Chondrocyte (in vitro differentiated cells): ENCODE measurements at places on chromosomes 7 and 10. TPM values are rescaled to one million over a fixed set of nuclear protein-coding genes. Genes with fewer than 3 reads are reported as not detected.

Gene TMEM213
- total RNA-seq: not detected in 3 replicates

Gene RBP3
- total RNA-seq: not detected in 3 replicates

Gene GRID2IP
- 0.15 to 0.20 TPM in 2 of 3 replicates, not detected in the other for total RNA-seq

Gene RRP12
- total RNA-seq: 22.1 to 42.8 TPM (median 28.3 TPM) in 3 replicates

- no peaks in the 10 kb centered on the region for H3K27me3 ChIP-seq
- no peaks in the 10 kb centered on the region for H3K4me1 ChIP-seq
- no peaks in the 10 kb centered on the region for H3K36me3 ChIP-seq
- DNase-seq: no peak
- H3K4me3 ChIP-seq: no peak overlapping the region
- no peak overlapping the region for H3K27ac ChIP-seq
Observed at GRCh38 chr10:130017631-130018022, 53.6 kb upstream of the EBF3 start.

GRCh38 chr7:51198654-51199053, 118.0 kb downstream of the COBL start:
- H3K36me3 ChIP-seq: no peaks in the 10 kb centered on the region
- H3K4me1 ChIP-seq: no peaks in the 10 kb centered on the region
- peaks cover 56% of the 10 kb centered on the region for H3K27me3 ChIP-seq
- no peak for DNase-seq
- H3K27ac ChIP-seq: no peak overlapping the region

DNA sequence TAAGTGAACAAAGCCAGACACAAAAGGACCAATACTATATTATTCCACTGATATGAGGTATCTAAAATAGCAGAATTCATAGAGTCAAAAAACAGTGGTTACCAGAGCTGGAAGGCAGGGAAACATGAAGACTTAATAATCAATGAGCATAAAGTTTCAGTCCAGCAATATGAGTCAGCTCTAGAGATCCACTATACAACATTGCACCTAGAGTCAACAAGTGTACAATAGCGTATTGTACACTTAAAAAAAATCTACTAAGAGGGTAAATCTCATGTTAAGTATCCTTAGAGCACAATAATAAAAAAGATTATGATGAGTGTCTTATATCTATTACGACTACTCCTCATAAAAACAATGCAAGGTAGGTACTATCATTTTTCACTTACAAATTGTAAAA, 36.1 kb downstream of the C10orf90 start:
- no peak overlapping the region for H3K27ac ChIP-seq
- no peaks in the 10 kb centered on the region for H3K4me1 ChIP-seq
- H3K36me3 ChIP-seq: no peaks in the 10 kb centered on the region
- DNase-seq: no peak
- H3K27me3 ChIP-seq: peaks cover 14% of the 10 kb centered on the region

DNA sequence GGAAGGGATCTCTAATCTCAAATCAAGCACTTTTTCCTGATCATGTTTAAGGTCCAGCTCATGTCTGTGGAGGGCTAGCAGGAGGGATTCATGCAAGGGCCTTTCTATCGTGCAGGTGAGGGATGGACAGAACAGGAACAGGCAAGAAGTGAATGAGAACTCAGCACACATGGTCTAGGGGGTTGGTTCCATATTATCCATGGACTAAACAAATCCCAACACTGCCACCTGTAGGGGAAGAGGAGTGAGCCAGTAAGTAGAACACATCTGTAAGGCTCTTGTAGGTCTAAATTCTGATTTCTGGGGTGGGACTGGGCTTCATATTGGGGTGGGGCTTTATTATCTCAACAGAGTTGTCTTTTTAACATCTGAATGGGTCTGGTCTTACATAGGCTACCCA, 138.0 kb upstream of the TARP start:
- no peaks in the 10 kb centered on the region for H3K27me3 ChIP-seq
- no peaks in the 10 kb centered on the region for H3K36me3 ChIP-seq
- H3K4me1 ChIP-seq: no peaks in the 10 kb centered on the region
- H3K4me3 ChIP-seq: no peak overlapping the region
- H3K27ac ChIP-seq: no peak overlapping the region

GRCh38 chr7:159136442-159136841, 8.2 kb downstream of the VIPR2 start:
- no peak overlapping the region for H3K27ac ChIP-seq
- H3K36me3 ChIP-seq: no peaks in the 10 kb centered on the region
- no peak overlapping the region for H3K4me3 ChIP-seq
- no peak for DNase-seq
- peaks cover 8% of the 10 kb centered on the region for H3K4me1 ChIP-seq

DNA sequence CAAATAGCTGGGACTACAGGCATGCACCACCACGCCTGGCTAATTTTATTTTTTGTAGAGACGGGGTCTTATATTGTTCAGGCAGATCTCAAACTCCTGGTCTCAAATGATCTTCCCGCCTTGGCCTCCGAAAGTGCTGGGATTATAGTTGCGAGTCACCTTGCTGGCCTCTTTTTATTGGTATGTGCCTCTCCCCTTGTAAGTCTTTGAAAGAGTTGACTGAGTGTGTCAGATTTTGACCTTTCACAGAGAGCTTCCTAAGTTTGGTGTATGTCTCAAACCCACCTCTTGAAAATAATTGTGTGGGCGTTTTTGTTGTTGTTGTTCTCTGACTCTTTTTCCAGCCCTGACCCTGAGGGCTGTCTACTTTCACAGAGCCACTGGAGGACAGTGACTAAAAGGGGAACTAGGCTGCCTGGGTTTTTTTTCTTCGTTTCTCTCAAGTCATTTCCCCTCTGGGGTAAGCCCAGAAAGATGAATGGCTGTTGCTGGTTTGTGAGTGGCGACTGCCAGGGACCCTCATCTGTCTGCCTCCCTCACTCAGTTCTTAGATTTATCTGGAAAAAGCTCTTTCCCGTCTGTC, 262.8 kb downstream of the ZEB1 start:
- H3K27ac ChIP-seq: no peak overlapping the region
- H3K27me3 ChIP-seq: no peaks in the 10 kb centered on the region
- H3K4me3 ChIP-seq: no peak overlapping the region
- no peaks in the 10 kb centered on the region for H3K36me3 ChIP-seq
- DNase-seq: no peak
- H3K4me1 ChIP-seq: peaks cover 8% of the 10 kb centered on the region

- no peaks in the 10 kb centered on the region for H3K36me3 ChIP-seq
- peaks cover 6% of the 10 kb centered on the region for H3K4me1 ChIP-seq
- H3K4me3 ChIP-seq: no peak overlapping the region
- no peak for DNase-seq
Observed at GRCh38 chr10:78437407-78437768, 403.7 kb downstream of the RPS24 start.

- H3K4me1 ChIP-seq: no peaks in the 10 kb centered on the region
- no peak overlapping the region for H3K4me3 ChIP-seq
- no peak for DNase-seq
- no peak overlapping the region for H3K27ac ChIP-seq
- peaks cover 21% of the 10 kb centered on the region for H3K36me3 ChIP-seq
Observed at GRCh38 chr7:8035647-8036518, 67.3 kb downstream of the GLCCI1 start.

DNA sequence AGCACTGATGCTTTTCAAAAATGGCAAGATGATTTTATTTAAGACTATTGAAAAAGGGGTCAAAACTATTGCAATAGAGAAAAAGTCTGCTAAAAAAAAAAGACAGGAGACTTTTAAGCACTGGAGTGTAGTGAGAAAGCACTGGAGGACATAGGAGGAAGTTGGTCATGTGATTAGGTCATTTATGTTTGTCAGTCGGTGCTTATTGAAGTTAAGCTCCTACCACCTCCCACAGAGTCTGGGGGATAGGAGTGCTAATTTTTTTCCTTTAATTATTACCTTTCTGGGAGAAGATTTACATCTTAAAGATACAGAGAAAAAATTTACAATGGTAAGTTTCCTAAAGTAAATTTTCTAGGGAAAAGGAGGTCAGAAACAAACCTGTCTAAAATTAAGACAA, 80.2 kb upstream of the TMEM229A start:
- H3K27me3 ChIP-seq: peaks cover 8% of the 10 kb centered on the region
- no peak overlapping the region for H3K4me3 ChIP-seq
- DNase-seq: no peak

- H3K4me1 ChIP-seq: no peaks in the 10 kb centered on the region
- H3K4me3 ChIP-seq: no peak overlapping the region
- peaks cover 10% of the 10 kb centered on the region for H3K36me3 ChIP-seq
- H3K27ac ChIP-seq: no peak overlapping the region
Observed at GRCh38 chr10:78229950-78230675, 196.4 kb downstream of the RPS24 start.

GRCh38 chr7:34128762-34129161, 223.4 kb downstream of the BMPER start:
- no peak overlapping the region for H3K4me3 ChIP-seq
- H3K4me1 ChIP-seq: no peaks in the 10 kb centered on the region
- H3K36me3 ChIP-seq: peaks cover 5% of the 10 kb centered on the region
- H3K27ac ChIP-seq: no peak overlapping the region
